Spleen (tissue), 13 donors: ENCODE measurements at places on chromosomes 4 and X. TPM values are rescaled to one million over a fixed set of nuclear protein-coding genes. Genes with fewer than 3 reads are reported as not detected.
A peak's percentile ranks its signal among the peaks of the same experiment; 100 is the strongest.

DNA sequence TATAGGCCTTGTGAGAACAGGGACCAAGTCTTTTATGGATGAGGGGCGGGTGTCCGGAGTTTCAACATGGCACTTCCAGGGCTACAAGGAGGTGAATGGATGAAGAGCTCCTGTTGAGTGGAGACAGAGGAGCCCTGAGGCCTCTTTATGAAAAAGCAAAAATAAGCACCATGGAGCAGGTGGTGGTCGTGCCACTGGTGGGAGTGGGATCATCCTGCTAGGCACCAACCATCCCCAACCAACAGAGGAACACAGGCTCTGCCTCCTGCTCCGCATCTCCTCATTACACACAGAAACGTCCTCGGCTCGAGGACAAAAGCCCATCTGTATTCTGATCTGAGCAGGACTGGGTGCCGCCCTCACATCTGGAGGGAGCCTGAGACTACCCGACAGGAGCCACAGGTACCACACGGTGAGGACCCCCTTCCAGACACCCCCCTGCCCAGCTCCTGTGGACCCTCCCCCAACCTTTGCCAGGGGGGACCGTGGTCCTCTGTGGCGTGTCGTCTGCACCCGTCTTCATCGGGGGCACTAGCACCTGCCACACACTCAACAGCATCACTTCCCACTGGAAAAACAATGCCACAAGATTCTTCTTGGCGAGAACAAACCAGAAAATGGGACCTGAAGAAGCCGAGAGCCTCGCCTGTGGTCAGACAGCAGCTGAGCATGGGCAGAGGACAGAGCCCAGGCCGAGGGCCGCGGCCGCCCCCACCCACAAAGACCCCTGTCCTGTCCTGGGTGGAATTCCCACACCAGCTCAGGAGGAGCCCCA, 3.9 kb upstream of the PDE6B start:
- peak; percentile 63 for DNase-seq

DNA sequence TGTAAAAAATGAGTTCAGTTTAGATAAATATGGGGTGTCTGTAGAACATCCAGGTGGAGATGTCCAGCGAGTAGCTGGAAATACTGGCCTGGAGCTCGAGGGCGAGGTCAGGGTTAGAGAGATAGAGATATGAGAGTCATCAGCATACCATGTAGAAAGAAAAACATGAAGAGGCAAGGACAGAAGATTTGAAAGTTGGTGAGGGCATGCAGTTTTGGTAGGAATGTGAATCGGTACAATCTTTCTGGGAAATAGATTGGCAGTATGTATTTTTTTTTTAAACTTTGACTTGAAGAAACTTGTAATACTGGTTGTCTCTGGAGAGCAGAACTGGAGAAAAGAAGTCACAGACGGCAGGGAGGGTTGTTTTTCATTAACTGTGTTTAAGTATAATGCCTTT, 2.4 kb upstream of the SNX12 start:
- DNase-seq, result no peak

DNA sequence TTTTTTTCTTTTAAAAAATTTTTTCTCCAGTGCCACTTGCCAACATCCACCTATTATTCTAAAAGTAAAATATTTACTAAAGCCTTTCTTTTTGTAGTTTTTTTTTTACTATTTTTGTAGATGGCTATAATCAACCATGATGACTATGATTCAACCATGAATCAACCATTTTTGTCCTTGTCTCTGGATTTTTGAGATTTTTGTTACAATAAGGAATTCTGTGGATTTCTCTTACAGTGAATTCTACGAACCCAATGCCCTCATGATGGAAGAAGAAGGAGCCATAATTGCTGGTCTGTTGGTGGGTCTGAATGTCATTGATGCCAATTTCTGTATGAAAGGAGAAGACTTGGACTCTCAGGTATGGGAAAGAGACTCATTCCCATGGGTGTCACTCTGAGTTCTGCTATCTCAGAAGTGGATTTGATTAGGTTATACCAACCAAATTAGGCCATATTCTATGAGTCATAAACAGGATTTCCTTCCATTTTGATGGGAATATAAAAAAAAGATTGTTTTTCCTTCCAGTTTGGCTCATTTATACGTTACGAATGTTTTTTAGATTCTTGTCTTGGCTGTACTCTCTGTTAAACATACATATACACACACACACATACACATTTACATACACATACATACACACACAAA, 46.7 kb downstream of the RUFY3 start:
- no peak for DNase-seq

The CDK16 gene
- total RNA-seq, result 58.7 TPM
